CD14-positive monocyte (primary cell): ENCODE measurements at places on chromosomes 5 and 9.

DNA sequence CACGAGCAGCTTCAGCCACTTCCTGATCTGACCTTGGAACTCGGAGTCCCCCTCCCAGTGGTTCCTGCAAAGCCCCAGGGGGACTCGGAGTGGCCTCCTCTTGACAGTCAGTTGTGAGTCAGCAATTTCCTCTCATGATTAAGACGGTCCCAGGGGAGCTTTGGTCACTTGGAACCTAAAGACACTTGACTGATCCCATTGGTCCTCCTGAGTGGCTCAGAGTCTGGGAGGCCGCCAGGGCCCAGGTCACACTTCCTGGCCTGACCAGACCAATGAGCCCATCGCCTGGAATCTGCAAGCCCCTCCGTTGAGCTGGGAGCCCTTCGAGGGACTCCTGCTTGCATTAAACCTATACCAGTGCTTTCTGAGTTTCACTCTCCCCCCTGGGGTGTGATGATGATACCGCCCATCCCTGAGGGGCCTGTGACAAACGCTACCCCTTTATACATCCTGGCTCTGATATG, 29.1 kb downstream of the TSPAN17 start:
- peaks cover 5% of the 10 kb centered on the region for H3K27me3 ChIP-seq
- H3K36me3 ChIP-seq = no peaks in the 10 kb centered on the region
- H3K4me3 ChIP-seq = no peak overlapping the region
- no peak overlapping the region for H3K27ac ChIP-seq

DNA sequence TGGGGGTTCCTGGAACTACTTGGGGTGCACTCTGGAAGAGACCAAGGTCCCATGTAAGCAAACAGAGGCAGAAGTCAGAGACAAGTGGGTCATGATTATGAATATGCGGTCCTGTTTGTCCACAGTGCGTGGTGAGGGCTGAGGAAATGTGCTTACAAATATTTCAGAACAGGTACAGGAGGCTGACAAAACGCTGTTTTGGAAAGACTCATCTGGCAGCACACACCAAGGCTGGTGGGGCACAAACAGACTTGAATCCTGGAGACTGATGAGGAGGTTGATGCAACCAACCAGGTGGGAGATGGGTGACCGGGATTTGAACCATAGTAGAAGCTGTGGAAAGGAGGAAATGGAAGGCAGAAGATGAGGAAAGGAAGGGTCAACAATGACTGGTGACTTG, 83.8 kb downstream of the ADRB2 start:
- H3K36me3 ChIP-seq = no peaks in the 10 kb centered on the region
- H3K4me3 ChIP-seq = no peak overlapping the region
- no peak for DNase-seq
- H3K27ac ChIP-seq = no peak overlapping the region
- H3K4me1 ChIP-seq = peaks cover 28% of the 10 kb centered on the region

DNA sequence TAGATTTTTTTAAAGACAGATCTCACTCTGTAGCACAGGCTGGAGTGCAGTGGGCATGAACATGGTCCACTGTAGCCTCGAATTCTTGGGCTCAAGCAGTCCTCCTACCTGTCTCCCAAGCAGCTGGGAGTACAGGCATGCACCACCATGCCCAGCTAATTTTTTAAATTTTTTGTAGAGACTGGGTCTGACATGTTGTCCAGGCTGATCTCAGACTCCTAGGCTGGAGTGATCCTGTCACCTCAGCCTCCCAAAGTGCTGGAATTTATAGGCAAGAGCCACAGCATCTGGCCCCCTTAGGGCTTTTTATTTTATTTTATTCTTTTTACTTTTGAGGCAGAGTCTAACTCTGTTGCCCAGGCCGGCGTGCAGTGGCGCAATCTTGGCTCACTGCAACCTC, 56.4 kb downstream of the NSD1 start:
- no peak for DNase-seq
- no peaks in the 10 kb centered on the region for H3K4me1 ChIP-seq
- no peak overlapping the region for H3K4me3 ChIP-seq
- no peaks in the 10 kb centered on the region for H3K27me3 ChIP-seq
- H3K36me3 ChIP-seq = peaks cover 42% of the 10 kb centered on the region

- peaks cover 29% of the 10 kb centered on the region for H3K4me1 ChIP-seq
- no peak for DNase-seq
- H3K36me3 ChIP-seq = no peaks in the 10 kb centered on the region
- no peak overlapping the region for H3K4me3 ChIP-seq
- no peaks in the 10 kb centered on the region for H3K27me3 ChIP-seq
Observed at GRCh38 chr5:40376566-40376965, 303.1 kb upstream of the PTGER4 start.

GRCh38 chr9:20884985-20885593, 146.4 kb downstream of the HACD4 start:
- peak; percentile 41 for DNase-seq
- no peaks in the 10 kb centered on the region for H3K36me3 ChIP-seq
- H3K4me1 ChIP-seq = no peaks in the 10 kb centered on the region
- H3K4me3 ChIP-seq = no peak overlapping the region

DNA sequence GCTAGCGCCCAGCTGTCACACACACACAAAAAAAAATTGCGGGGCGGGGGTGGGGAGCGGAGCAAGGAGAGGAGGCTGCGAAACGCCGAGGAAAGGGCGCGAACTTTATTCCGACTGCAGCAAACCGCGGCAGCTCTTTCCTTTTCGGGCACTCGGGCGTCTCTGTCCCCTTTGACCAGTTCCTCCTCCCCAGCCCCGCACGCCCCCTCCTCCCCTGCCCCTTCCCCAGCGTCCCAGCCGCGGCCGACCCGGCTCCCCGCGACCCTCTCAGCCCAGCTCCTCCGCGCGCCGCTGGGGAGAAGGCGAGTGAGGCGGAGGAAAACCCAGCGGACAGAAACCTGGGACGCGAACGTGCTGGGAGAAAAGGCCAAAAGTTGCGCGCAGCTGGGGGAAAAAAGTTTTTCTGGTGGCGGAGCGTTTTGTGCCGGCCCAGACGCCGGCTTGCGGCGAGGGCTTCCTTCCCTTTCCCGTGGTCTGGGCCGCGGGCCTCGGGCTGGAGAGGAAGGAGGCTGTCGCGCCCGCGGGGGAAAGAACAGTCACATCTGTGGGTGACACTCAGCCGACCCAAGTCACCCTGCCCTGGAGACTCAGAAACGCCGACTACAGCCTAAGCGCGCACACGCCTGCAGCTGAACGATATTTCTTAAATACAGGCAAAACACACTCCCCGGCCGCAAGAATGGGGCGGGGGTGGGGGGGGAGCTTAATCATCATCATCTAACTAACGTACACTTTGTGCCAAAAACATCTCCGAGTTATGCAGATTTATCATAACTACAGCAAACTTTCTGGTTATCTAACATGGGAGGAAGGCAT, 1.1 kb upstream of the BNC2 start:
- no peaks in the 10 kb centered on the region for H3K36me3 ChIP-seq
- H3K4me1 ChIP-seq = peaks cover 28% of the 10 kb centered on the region
- no peak overlapping the region for H3K27ac ChIP-seq
- peak overlapping the region; percentile 35 for H3K4me3 ChIP-seq
- peaks cover 43% of the 10 kb centered on the region for H3K27me3 ChIP-seq
- peak; percentile 47 for DNase-seq

DNA sequence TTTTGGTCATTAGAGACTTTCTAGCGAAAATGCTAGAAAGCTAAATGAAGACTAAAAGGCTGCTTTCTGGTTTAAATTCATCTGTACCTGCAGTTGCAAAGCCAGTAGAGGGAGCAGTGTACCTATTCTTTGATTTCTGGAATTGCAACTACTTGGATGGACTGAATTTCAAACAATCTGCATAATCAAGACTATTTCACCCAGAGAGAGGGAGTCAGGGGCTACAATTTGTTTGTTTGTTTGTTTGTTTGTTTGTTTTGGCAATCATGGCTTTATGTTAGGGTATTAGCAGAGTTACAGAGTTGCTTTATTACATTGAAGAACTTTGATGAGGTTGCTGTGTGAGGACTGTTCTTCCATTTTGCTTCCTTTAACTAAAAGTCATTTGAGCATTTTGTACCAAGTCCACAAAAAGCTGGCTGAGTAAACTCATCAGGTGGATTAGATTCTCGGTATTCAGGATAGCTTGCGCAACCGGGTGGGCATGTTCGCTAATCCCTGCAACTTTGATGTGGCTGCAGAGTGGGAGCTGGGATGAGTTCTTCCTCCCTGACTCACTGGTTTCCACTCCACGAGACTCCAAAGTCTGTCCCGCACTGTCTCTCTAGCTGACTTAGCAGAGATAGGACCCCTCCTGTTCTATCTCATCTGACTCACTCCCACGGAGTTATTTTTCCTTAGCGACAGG, 80.0 kb upstream of the TUT7 start:
- DNase-seq = peak; percentile 17
- no peaks in the 10 kb centered on the region for H3K27me3 ChIP-seq
- H3K27ac ChIP-seq = no peak overlapping the region
- no peaks in the 10 kb centered on the region for H3K4me1 ChIP-seq
- H3K36me3 ChIP-seq = no peaks in the 10 kb centered on the region

DNA sequence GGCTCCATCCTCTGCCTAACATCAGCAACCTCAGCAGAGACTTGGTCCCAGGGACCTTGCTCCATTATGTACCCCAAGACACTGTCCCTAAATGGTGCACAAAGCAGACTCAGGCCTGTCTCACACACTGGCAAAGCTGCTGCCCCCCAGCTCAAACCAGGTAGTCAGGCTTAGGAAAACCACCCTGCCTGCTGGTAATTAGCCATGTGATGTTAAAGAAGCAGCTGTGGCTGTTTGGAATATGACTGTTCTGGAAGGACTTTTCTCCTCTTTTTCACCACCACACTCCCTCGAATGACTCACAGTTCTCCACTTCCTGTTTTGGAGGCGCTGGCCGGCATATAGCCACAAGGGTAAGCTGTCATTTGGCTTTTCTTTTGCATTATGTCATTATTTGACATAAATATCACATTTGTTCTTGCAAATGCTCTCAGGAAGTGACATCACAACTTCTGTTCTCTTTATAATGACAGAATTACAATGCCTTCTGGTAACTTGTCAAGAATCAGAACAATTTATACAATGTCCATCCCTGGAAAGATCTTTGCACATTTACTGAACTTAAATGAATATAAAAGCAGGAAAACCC, 113.9 kb downstream of the SUSD1 start:
- peak overlapping the region; percentile 86 for H3K27ac ChIP-seq
- peak; percentile 91 for DNase-seq
- no peaks in the 10 kb centered on the region for H3K27me3 ChIP-seq
- H3K4me1 ChIP-seq = peaks cover 19% of the 10 kb centered on the region
- H3K4me3 ChIP-seq = no peak overlapping the region
- H3K36me3 ChIP-seq = peaks cover 33% of the 10 kb centered on the region

DNA sequence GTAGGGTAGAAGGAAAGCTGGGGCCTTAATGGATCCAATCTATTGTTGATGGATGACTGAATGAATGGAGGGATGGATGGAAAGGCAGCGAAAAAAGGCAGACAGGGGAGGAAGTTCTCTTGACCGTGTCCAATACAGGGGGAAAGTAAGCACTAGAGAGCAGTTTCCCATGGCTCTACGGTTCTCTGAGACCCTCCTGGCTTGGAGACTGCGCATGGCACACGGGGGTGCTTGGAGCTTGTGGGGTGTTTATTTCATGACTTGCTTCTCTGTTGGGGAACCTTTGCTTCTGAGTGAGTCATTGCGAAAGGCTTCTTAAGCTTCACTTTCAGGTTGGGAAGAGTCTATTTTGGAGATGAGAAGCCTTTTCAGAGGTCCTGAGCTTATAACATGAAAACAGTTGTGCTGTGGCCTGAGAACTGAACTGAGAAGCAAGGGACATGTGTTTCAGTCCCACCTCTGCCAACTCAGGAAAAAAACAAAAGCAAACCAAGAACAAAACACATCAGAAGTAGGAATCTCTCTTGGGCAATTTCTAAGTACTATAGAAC, 12.8 kb upstream of the TEX48 start:
- no peak for DNase-seq
- no peak overlapping the region for H3K4me3 ChIP-seq
- no peaks in the 10 kb centered on the region for H3K4me1 ChIP-seq
- H3K27ac ChIP-seq = no peak overlapping the region
- H3K27me3 ChIP-seq = no peaks in the 10 kb centered on the region

- no peaks in the 10 kb centered on the region for H3K27me3 ChIP-seq
- no peak for DNase-seq
- peaks cover 93% of the 10 kb centered on the region for H3K36me3 ChIP-seq
- H3K4me1 ChIP-seq = peaks cover 10% of the 10 kb centered on the region
Observed at GRCh38 chr5:169745441-169746146, 108.5 kb downstream of the DOCK2 start.
